ENCODE measurements at places on chromosomes 6 and 20. TPM values are rescaled to one million over a fixed set of nuclear protein-coding genes. Genes with fewer than 3 reads are reported as not detected.

DNA sequence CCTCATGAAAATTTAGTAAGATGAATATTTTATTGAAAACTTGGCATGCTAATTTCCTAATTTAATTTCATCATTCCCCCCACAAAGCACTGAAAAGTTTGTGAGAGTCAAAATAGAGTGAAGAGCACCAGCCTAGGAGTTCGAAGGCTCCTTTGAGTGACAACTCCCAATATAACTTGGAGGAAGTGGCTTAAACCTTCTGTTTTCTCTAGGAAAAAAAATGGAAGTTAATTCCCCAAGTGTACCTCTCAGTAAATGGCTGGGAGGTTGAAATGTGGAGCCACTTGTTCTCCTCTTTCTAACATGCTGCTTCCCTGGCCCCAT, 107.3 kb downstream of the MAP3K7 start:
- H3K4me1 ChIP-seq: peaks cover 4% of the 10 kb centered on the region
- H3K4me3 ChIP-seq: no peak overlapping the region
- H3K27me3 ChIP-seq: no peaks in the 10 kb centered on the region
- no peak for DNase-seq
- no peak overlapping the region for H3K27ac ChIP-seq
- no peaks in the 10 kb centered on the region for H3K36me3 ChIP-seq

DNA sequence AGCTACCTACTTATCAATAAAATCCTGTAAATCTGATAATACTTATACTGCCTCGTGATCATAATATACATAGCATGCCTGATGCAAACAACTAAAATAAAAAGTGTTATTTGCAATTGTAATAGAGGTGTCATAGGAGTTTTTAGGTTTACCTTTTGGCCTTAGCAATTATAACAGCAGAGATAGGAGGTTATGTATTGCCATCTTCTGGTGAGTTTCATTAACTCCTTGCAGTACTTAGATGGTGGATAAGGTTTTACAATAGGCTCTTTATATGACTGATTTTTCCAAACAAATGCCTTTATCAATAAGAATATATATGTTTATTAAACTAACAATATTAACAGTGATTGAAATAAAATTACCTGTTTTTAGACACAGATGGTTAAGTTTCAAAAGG, 27.8 kb upstream of the MYCT1 start:
- no peak overlapping the region for H3K27ac ChIP-seq
- no peaks in the 10 kb centered on the region for H3K36me3 ChIP-seq
- H3K27me3 ChIP-seq: no peaks in the 10 kb centered on the region
- no peak overlapping the region for H3K4me3 ChIP-seq

GRCh38 chr6:298233-299103, 6.2 kb downstream of the DUSP22 start:
- H3K4me1 ChIP-seq: peaks cover 11% of the 10 kb centered on the region
- peak; percentile 45 for DNase-seq
- no peak overlapping the region for H3K4me3 ChIP-seq
- H3K27ac ChIP-seq: peak overlapping the region; percentile 23

DNA sequence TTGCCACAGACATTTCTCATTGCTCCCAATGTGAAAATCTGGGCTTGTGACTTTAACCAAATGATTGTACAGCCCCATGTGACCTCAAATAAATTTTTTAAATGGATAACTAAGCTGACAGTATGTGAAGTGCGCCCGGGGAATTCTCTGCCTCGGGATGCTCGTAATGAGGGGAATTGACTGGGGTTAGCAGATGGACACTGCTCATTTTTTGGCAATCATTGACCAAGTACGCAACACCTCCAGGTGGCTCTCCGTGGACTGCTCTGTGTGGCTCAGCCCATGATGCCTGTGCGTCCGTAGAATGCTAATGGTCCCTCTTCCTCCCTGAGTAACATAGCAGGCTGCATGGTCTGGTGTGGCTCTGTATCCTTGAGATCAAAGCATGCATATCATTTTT, 42.4 kb downstream of the FARS2 start:
- H3K27me3 ChIP-seq: no peaks in the 10 kb centered on the region
- H3K4me3 ChIP-seq: no peak overlapping the region
- H3K27ac ChIP-seq: no peak overlapping the region
- no peak for DNase-seq
- no peaks in the 10 kb centered on the region for H3K36me3 ChIP-seq
- H3K4me1 ChIP-seq: no peaks in the 10 kb centered on the region

LTB gene
- 2.5 TPM for total RNA-seq

DNA sequence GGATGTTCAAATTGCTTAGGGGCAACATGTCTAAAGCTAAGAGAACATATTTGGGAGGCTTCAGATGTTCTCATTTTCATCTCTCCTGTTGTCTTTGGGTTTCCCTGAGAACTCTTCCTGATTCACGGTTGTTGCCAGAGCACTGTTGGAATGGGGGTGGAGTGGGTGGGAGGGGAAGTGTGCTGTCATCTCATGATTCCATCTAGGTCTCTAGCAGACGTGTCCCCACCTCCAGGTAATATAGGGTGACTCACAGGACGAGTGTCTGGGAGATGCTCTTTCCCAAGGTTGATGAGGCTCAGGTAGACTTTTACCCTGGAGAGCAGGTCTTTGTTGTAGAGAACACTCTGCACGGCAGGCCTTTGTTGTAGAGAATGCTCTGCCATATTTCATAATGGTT, 636.9 kb downstream of the QKI start:
- H3K27me3 ChIP-seq: no peaks in the 10 kb centered on the region
- H3K4me1 ChIP-seq: no peaks in the 10 kb centered on the region
- H3K4me3 ChIP-seq: no peak overlapping the region
- H3K36me3 ChIP-seq: no peaks in the 10 kb centered on the region
- H3K27ac ChIP-seq: no peak overlapping the region

NKX2-2 gene
- not detected for total RNA-seq

- H3K27me3 ChIP-seq: no peaks in the 10 kb centered on the region
- H3K4me3 ChIP-seq: no peak overlapping the region
- DNase-seq: no peak
- no peak overlapping the region for H3K27ac ChIP-seq
- no peaks in the 10 kb centered on the region for H3K4me1 ChIP-seq
- H3K36me3 ChIP-seq: no peaks in the 10 kb centered on the region
These were observed 90.2 kb downstream of the PHACTR1 start for GRCh38 chr6:12806796-12807195.

RAET1L gene
- total RNA-seq: not detected

SPATA2 gene
- 3.6 TPM for total RNA-seq
